Fibroblast of lung (primary cell): ENCODE measurements at places on chromosomes 11 and 22. TPM values are rescaled to one million over a fixed set of nuclear protein-coding genes. Genes with fewer than 3 reads are reported as not detected.

DNA sequence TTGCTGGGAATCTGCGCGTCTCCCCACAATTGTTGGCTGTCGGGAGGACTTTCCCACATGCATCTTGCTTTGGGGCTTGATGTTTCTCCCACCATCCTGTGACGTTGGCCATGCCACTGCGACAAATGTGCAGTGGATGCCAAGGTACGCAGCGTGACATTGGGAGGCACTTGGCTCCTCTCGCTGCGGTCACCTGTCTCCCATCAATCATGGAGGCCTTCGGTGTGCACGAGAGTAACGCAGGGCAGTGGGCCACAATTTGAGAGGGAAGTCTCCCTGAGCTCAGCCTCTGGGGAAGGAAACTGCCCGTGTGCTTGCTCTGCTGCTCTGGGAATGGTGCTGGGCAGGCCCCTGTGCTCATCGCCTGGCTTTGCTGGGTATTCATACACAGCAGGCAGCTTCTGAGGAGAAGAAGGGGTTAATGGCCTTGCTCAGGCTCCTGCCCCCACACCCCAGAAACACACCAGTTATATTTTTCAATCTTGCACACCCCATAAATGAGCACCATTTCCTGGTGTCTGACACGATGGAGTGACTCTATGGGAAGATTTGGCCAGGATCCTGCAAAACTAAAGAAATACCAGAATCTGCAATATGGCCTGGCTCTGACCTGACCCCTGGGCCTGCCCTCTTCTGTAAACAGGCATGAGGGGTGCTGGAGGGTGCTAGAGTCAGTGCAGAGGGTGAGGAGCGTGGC lies 153.5 kb downstream of the ADAMTS15 start:
- no peak for DNase-seq
- peak overlapping the region; percentile 45 for H3K27ac ChIP-seq
- peaks cover 7% of the 10 kb centered on the region for H3K4me1 ChIP-seq
- no peak overlapping the region for H3K4me3 ChIP-seq

Gene OR2AT4
- total RNA-seq: not detected in 2 replicates

- H3K27ac ChIP-seq: no peak overlapping the region
- H3K4me1 ChIP-seq: peaks cover 42% of the 10 kb centered on the region
- H3K36me3 ChIP-seq: peaks cover 3% of the 10 kb centered on the region
- no peak for DNase-seq
- no peak overlapping the region for H3K4me3 ChIP-seq
Measured at GRCh38 chr11:77069969-77070582, 3.3 kb downstream of the CAPN5 start.

DNA sequence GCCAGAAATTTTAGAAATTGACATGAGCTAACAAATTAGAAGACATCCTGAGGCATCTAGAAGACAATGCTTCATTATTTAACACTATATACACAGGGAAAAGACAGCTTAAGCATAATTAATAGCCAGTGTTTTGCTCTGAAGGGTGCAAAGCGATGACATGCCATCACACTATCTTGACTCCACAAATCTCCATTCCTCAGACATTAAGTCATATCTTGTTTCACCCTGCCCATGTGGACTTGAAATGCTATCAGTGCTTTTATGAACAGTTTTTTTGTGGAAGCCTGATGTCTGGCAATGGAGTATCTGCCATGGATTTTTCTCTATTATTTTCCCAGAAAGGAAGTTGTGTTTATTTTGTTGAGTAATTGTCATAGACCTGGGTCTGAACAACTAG lies 2.3 kb downstream of the CARD18 start:
- no peaks in the 10 kb centered on the region for H3K36me3 ChIP-seq
- H3K4me1 ChIP-seq: peaks cover 2% of the 10 kb centered on the region
- H3K27ac ChIP-seq: no peak overlapping the region
- DNase-seq: peak; percentile 85

DNA sequence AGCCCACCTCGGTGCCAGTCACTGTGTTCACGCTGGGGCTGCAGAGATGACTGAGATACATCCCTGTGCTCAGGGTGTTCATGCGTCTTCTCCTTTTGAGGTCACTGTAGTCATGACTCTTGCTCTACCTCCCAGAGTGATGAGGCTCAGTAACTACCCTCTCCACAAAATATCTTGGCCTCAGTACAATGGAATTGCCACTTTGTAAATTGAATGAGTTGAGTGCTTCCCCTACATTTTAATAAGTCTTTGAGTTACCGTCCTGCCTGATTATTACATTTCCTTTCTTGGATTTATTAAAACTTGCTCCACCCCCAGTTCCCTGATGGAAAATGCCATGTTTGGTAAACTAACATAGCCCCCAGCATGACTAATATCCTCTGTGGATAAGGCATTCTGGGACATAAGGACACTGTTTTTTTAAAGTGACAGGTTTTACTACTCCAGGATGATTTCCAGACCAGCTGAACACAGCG lies 15.9 kb downstream of the PRSS23 start:
- no peak overlapping the region for H3K27ac ChIP-seq
- no peaks in the 10 kb centered on the region for H3K27me3 ChIP-seq
- H3K36me3 ChIP-seq: no peaks in the 10 kb centered on the region

Gene HBG1
- total RNA-seq: not detected in 2 replicates

DNA sequence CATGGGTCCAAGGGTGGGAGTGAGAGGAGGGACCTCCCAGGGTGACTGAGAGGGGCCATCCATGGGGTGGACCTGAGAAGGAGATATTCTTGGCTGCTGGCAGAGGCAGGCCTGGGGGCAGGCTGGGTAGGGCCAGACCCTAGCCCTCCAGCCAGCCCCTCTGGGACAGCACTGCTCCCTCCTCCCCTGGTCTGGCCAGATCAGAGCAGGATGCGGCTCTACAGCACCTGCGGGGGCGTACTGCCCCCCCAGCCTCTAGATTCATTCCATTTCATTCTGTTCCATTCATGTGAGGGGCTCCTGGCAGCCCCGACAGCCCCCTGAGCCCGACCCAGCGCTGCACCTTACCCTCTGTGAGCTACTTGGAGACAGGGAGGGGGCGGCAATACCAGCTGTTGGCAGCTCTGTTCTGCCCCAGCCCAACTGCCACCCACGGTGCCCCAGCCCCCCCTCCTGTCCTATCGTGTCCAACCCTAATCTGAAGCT lies 34.3 kb upstream of the MYRF start:
- H3K4me1 ChIP-seq: peaks cover 6% of the 10 kb centered on the region
- peak overlapping the region; percentile 24 for H3K4me3 ChIP-seq
- H3K27me3 ChIP-seq: peaks cover 6% of the 10 kb centered on the region
- peak overlapping the region; percentile 53 for H3K27ac ChIP-seq

GRCh38 chr11:113082341-113082955 lies 121.2 kb downstream of the NCAM1 start:
- H3K4me1 ChIP-seq: no peaks in the 10 kb centered on the region
- no peaks in the 10 kb centered on the region for H3K36me3 ChIP-seq
- no peak overlapping the region for H3K4me3 ChIP-seq
- H3K27me3 ChIP-seq: no peaks in the 10 kb centered on the region
- H3K27ac ChIP-seq: no peak overlapping the region
- no peak for DNase-seq

- no peaks in the 10 kb centered on the region for H3K27me3 ChIP-seq
- peak overlapping the region; percentile 89 for H3K27ac ChIP-seq
- H3K4me3 ChIP-seq: peak overlapping the region; percentile 66
Measured at GRCh38 chr11:9573775-9574621, 528 bp downstream of the WEE1 start.

- no peak overlapping the region for H3K27ac ChIP-seq
- DNase-seq: no peak
- H3K27me3 ChIP-seq: no peaks in the 10 kb centered on the region
- H3K4me1 ChIP-seq: peaks cover 5% of the 10 kb centered on the region
- no peak overlapping the region for H3K4me3 ChIP-seq
- no peaks in the 10 kb centered on the region for H3K36me3 ChIP-seq
Measured at GRCh38 chr11:35971841-35972422, 28.1 kb downstream of the LDLRAD3 start.

DNA sequence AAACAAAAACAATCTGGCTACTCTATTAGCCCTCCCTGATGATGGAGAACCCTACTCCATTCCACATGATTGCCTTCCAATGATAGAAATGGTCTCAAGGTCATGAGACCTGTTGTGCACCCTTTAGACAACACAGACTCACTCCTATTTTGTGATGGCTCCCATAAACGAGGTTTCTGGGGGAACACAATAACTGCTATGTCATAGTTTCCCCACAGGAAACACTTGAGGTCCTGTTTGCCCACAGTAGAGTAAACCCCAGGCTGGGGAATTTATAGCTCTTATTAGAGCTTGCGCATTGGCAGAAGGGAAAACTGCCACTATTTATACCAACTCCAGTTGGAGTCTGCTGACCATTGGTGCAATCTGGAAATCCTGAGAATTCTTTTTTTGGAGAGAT lies 28.7 kb downstream of the MIF start:
- DNase-seq: no peak
- H3K27ac ChIP-seq: no peak overlapping the region
- no peaks in the 10 kb centered on the region for H3K27me3 ChIP-seq
- no peak overlapping the region for H3K4me3 ChIP-seq

DNA sequence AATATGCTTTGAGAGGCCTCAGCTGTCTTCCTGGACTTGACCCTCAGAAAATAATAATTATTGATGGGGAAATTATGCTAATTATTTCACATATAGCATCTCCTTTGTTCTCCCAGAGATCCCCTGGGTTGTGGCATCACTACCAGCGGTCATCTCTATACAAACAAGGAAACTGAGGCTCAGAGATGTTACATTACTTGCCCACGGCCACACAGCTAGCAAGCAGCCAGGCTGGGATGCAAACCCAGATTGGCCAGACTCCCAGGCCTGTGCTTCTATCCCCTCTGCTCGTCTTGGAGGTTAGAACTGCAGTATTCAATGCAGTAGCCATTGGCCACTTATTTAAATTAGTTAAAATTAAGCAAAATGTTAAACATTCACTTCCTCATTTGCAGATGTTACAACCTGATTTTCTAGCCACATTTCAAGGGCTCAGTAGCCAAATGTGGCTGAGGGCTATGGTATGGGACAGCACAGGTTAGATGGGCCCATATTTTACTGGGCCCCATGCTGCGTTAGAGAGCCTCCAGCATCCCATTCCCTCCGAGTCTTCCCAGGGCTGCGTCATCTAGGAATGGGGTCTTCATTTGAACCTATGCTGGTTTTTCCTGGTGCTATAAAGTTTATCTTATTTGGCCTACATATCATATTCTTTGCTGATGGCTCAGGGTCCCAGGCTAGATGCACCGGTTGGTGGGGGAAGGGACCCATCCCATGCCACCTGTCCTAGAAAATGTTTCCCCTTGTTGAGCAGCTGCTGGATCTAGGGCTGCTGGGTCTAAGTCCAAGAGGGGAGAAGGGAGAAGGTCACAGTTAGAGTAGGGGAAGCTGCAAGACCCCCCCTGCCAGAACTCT lies 2.2 kb downstream of the SLC35C1 start:
- H3K36me3 ChIP-seq: peaks cover 15% of the 10 kb centered on the region
- no peak for DNase-seq
- peaks cover 7% of the 10 kb centered on the region for H3K4me1 ChIP-seq
- no peak overlapping the region for H3K27ac ChIP-seq
- peak overlapping the region; percentile 19 for H3K4me3 ChIP-seq

Gene SSH3
- total RNA-seq: 11.3 and 15.7 TPM in 2 replicates
